ENCODE measurements at places on chromosomes 5 and 9. TPM values are rescaled to one million over a fixed set of nuclear protein-coding genes. Genes with fewer than 3 reads are reported as not detected.

- no peaks in the 10 kb centered on the region for H3K4me1 ChIP-seq
- DNase-seq: no peak
- no peaks in the 10 kb centered on the region for H3K27me3 ChIP-seq
- no peak overlapping the region for H3K27ac ChIP-seq
- no peaks in the 10 kb centered on the region for H3K36me3 ChIP-seq
These were observed 60.2 kb downstream of the MLLT3 start for GRCh38 chr9:20562051-20562450.

- H3K27ac ChIP-seq: no peak overlapping the region
- H3K27me3 ChIP-seq: no peaks in the 10 kb centered on the region
- no peak for DNase-seq
- H3K36me3 ChIP-seq: no peaks in the 10 kb centered on the region
- peaks cover 13% of the 10 kb centered on the region for H3K4me1 ChIP-seq
- H3K4me3 ChIP-seq: no peak overlapping the region
These were observed 3.5 kb upstream of the AIF1L start for GRCh38 chr9:131092548-131093440.

DNA sequence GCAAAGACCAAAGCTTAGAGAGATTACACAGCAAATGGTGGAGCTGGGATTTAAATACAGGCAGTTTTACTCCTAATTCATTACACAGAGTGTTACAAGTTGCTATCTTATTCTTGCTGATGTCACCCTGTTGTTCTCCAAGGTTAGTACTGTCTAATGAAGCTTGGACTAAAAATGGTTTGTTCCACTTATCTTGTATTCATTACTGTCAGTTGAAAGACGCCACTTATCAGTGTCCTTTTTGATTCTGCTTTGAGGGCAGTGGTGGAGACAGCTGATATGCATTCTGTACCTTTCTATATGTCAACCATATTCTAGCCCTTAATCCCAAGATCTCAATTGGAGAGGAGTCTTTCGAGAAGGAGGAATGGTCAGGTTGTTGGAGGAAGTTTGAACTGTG is 14.0 kb upstream of the DENND4C start:
- no peaks in the 10 kb centered on the region for H3K36me3 ChIP-seq
- H3K4me3 ChIP-seq: no peak overlapping the region
- H3K27me3 ChIP-seq: no peaks in the 10 kb centered on the region
- H3K4me1 ChIP-seq: no peaks in the 10 kb centered on the region
- no peak for DNase-seq

- H3K4me1 ChIP-seq: no peaks in the 10 kb centered on the region
- no peaks in the 10 kb centered on the region for H3K27me3 ChIP-seq
- no peaks in the 10 kb centered on the region for H3K36me3 ChIP-seq
- no peak overlapping the region for H3K27ac ChIP-seq
These were observed 3.0 kb downstream of the NUDT2 start for GRCh38 chr9:34332076-34332964.

GRCh38 chr5:19795218-19795617 is 192.8 kb downstream of the CDH18 start:
- no peak overlapping the region for H3K4me3 ChIP-seq
- no peaks in the 10 kb centered on the region for H3K27me3 ChIP-seq
- H3K36me3 ChIP-seq: no peaks in the 10 kb centered on the region
- H3K4me1 ChIP-seq: no peaks in the 10 kb centered on the region

FBXL7 gene
- 2.1 TPM for total RNA-seq

Measured in Peyer's patch (tissue), 4 donors.